ENCODE measurements at places on chromosomes 7 and 10. TPM values are rescaled to one million over a fixed set of nuclear protein-coding genes. Genes with fewer than 3 reads are reported as not detected.

The TRIM74 gene
- total RNA-seq: not detected

GRCh38 chr7:54811846-54812254 is 52.8 kb upstream of the SEC61G start:
- DNase-seq: no peak

DNA sequence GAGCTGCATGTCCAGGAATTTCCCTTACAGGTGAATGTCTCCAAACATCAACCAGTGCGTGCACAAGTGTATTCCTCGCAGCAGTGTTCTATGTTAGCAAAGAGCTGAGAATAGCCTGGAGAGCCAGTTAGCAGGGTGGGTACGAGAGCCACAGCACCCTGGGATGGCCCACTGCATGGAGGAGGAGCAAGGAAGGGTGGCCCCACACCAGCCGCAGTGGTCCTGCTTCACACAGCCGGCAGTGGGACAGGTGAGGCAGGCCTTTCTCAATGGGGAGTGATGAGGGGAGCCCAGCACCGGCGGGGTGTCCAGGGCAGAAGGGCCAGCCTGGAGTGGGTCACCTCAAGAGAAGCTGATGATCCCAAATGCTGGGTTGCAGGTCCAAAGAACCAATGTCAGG is 240.7 kb downstream of the TCERG1L start:
- DNase-seq: no peak

GRCh38 chr7:149826344-149827088 is 11.7 kb upstream of the ZNF862 start:
- no peak for DNase-seq

The AHR gene
- total RNA-seq: 14.9 TPM

DNA sequence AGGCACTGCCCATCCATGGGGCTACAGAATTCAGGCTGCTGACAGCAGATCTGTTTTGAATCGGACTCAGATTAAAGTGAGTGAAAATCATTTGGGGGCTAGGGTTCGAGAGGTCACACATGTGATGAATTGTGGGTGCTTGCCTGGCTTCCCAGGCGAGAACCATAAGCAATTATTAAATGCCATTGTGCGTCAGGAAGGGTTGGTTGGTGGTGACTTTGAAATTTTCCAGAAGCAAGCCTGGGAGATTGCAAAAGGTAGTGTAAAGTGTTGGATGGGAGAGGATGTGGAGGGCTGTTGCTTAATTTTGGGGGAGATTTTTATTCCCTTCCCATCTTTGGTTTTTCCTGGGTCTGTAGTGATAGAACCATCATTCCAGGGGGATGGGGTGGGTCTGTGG is 34.6 kb downstream of the LRMDA start:
- no peak for DNase-seq

DNA sequence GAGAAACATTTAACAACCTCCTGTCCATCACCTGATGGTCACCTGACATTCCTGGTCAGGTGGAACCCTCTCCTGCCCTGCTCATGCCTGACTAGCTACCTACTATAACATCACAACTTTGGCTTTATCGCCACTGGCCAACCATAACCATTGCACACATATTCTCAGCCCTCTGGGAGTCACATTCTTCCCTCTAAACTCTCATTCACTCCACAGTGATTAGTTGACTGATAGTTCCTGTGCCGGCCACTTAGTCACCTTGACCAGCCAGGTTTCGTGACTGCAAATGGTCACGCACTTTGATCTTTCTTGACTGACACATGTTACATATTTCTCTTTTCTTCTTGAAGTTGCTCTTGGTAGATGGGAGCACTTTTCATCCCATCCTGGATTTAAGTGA is 50.1 kb downstream of the GNAI1 start:
- no peak for DNase-seq

GRCh38 chr10:112763916-112764520 is 186.0 kb upstream of the TCF7L2 start:
- no peak for DNase-seq

GRCh38 chr7:20797042-20797461 is 10.4 kb upstream of the SP8 start:
- no peak for DNase-seq

The ST8SIA6 gene
- 2.3 TPM for total RNA-seq

DNA sequence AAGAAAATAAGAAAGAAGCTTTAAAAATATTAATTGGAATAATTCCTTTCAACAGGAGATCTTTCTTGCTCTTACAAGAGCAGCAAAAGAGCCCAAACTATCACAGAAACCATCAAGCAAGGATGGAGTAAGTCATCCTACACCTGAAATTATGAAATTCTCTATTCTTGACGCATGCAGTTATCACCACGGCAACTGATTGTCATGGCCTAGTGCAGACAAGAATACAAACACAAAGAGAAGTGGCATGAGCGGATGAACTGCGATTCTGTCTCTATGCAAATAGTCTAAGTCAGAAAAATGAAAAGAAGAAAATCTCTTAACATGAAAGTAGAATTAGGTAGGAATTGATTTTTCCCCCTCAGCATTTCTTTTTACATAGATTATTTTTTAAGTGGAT is 54.8 kb upstream of the SLC35B4 start:
- DNase-seq: no peak

DNA sequence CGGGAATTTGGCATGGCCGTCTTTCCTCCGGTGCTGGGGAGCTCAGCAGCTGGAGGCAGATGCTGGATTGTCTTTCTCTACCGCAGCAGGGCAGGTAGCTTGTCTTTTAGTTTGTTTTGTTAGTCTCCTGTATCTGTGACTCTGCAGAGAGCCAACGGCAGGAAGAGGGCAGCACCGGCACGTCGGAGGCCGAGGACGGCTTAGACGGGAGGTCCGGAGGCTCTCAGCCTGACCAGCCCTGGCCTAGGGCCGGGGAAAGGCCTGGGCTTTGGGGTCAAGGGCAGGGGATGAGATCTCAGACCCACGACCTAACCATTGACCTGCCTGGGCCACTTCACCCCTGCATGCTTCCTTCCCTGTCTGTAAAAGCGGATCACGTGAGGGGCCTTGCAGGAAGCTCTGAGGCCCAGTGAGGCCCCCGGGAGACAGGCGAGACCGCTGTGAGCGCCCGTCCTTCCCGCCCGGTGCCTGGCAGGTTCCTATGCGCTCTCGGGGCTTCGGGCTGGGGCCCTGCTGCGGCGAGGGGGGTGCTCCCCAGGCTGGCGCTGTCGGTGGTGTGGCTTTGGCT is 72.7 kb downstream of the LHPP start:
- peak; percentile 41 for DNase-seq

GRCh38 chr10:100184840-100185239 is 989 bp downstream of the ERLIN1 start:
- peak; percentile 19 for DNase-seq

- DNase-seq: peak; percentile 89
Observed at GRCh38 chr10:113454341-113455061, 98.4 kb upstream of the HABP2 start.

DNA sequence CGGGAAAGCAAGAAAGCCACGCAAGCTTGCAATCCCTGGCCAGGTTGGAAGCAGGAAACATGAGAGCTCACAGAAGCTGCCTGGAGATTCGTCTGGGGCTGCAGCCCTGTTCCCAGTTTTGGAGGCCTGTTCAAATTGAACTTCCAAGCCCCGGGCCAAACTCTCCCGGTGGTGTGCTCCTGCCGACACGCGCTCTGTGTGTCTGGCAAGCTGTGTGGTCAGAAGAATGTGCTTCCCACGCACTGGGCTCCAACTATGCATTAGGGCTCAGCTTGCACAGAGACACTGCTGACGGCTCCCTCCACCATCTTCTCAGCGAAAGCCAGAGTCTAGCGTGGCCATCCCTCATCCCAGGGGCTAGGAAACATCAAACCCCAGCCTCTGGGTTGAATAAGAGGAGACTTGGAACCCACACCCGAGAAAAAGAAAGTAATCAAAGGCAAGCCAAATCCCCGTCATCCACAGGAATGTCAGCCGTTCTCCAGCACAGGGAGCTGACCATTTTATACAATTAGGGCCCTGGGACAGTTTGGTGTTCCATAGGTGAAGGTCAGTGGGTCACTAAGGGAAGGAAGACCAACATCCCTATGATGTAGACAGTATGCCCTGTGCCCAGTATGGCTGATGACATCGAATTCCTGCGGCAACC is 107.2 kb downstream of the FGFR2 start:
- no peak for DNase-seq

The SPDYE9 gene
- not detected for total RNA-seq

DNA sequence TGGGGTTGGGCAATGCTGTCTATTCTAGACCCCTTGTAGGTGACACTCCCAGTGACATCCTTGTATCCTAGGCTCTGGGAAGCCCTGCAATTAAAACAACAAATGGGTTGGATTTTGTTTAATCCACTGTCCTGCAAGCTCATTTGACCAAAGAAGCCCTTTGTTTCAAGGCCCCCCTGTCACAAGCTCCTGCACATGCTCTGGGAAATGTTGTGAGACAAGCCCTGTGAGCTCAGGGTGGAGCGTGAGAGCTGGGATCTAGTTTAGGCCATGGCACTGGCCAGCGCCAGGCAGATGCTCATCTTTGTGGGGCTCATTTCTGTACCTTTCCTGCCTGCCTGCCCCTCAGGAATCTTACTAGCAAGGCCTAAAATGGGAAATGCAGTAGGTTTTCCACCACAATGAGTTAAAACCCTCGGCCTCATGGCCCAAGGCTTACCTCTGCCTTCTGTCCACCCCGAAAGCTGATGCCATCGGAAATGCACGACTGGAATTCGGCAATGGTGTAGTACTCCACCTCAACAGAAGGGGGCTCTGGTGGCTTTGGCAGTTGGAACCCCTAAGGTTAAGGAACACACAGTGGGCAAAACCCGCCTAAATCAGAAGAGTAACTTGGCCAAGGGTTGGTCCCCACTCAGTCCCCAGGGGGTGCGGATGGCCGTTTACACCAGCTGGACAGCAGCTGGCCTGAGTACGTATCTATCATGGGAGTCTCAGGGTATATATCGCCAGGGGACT is 112.0 kb downstream of the NEURL1 start:
- peak; percentile 66 for DNase-seq

The AQP1 gene
- total RNA-seq: 0.28 TPM

DNA sequence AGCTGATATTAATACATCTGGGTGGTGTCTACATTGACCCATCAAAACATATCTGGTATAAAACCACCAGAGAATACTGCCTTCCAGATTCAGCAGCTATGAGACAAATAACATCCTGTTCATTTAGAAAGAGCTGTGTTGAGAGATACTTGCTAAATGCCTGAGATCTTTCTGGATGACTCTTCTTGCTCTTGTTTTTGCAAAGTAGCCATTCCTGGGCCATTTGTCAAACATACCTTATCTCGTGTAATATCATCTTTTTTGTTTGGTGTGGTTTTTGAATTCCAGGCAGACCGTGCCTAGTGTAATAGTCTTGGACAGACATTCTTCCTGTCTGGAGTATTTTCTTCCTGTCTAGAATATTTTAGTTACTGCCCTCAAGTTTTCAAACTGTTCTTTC is 74.7 kb upstream of the PRR15 start:
- DNase-seq: no peak

DNA sequence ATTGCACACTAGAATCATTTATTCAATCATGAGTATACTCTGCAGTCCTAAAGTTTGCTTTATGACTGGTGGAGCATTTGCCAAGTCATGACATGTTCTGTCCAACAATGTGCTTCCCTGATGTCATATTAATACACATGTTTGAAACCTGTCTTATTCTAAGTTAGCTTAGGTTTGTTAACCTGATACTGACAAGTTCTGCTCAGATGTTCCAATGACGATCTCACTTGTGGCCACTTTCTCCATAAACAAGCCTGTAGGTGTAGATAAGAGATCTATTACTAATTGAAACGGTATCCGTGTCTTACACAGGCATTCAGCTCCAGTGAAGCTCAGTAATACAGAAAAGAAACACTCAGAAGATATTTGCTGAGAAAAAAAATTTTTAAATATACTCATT is 64.9 kb downstream of the GPR37 start:
- DNase-seq: no peak

GRCh38 chr7:148537435-148537834 is 53.1 kb upstream of the C7orf33 start:
- DNase-seq: no peak

The CDK1 gene
- total RNA-seq: 168 TPM

The EDRF1 gene
- total RNA-seq: 48.8 TPM

The KLF14 gene
- not detected for total RNA-seq

The VWDE gene
- total RNA-seq: 35.3 TPM

The CALHM1 gene
- 0.93 TPM for total RNA-seq

GRCh38 chr10:118516716-118517115 is 78.7 kb downstream of the PRLHR start:
- no peak for DNase-seq

DNA sequence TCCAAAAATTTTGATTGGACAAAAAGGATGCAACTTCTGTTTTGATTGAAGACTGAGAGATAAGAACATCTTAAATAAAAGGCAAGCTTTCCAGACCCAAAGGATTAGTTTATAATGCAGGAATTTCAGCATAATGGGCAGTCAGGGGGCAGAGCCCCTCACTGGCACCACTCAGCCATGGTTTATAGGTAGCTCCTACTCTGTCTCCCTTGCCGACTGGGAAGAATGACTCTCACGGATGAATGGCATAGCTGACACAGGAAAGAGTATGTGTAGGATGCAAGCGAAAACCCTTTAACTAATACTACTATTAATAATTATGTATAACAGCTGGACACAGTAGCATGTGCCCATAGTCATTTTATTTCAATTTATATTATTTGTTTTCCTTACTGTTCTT is 53.3 kb downstream of the GALNT11 start:
- no peak for DNase-seq

The ECHDC3 gene
- total RNA-seq: 50.1 TPM

GRCh38 chr10:22852712-22853353 is 75.0 kb upstream of the ARMC3 start:
- DNase-seq: no peak

DNA sequence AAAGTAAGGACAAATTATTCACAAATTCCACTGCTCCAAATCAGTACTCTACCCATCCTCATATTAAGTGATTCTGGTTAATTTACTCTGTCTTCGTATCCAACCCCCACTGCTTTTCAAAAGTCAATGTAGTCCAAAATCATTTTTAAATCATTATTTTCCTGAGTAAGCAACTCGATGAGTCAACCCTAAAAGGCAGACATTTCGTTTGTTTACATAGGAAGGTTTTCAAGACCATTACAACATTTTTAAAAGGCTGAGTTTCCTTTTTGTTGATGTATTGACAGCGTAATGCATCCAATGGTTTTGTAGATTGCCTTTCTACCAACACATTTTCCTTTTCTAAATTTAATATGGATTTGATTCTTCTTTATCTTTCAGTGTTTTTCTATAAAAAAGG is 523.0 kb upstream of the ANKRD30A start:
- no peak for DNase-seq

DNA sequence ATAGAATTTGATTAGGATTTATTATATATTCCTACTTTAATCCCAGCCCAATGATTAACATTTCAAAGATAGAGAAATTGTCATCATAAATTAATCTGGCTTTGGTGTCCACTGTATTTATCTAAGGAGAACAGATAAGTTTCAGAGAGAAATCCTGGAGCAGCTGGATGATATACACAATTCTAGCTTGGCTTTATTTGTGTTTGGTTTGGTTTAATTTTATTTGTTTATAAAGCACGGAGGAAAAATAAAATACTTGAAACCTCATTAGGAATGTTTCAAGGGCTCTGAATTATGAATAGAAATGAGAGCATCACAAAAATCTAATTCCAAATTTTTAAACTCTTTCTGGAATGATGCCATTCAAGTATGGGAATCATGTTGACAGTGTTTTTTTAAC is 42.1 kb downstream of the SEMA3D start:
- DNase-seq: no peak

The OR2A5 gene
- total RNA-seq: not detected

GRCh38 chr7:44769376-44769775 is 20.7 kb downstream of the ZMIZ2 start:
- DNase-seq: peak; percentile 27
